NCI-H2029 (cell line): ENCODE measurements at places on chromosomes 16 and 17.

DNA sequence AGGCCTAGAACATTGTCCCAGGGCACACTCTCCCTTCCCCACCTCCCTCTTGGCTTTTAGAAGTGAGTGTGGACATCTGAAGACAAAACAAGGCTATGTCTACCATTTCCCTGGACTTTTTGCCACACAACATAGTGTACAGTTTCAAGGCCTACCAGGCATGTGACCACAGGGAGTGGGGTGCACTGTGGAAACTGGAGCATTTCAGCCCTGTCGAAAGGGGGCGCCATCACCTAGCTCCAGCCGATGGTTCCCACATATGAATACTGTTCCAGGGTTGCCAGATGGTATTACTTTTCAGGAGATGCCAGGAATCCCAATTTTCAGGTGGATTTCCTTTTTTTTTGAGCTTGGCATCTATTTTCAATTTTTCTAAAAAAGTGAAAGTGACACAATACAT is 140.7 kb downstream of the KATNIP start:
- no peak for DNase-seq

GRCh38 chr17:80379348-80379747 is 35.6 kb upstream of the ENDOV start:
- no peak for DNase-seq

GRCh38 chr17:36464765-36465088 is 21.8 kb upstream of the ZNHIT3 start:
- DNase-seq = no peak

- no peak for DNase-seq
Measured at GRCh38 chr17:7173687-7174602, 5.2 kb downstream of the ASGR1 start.

DNA sequence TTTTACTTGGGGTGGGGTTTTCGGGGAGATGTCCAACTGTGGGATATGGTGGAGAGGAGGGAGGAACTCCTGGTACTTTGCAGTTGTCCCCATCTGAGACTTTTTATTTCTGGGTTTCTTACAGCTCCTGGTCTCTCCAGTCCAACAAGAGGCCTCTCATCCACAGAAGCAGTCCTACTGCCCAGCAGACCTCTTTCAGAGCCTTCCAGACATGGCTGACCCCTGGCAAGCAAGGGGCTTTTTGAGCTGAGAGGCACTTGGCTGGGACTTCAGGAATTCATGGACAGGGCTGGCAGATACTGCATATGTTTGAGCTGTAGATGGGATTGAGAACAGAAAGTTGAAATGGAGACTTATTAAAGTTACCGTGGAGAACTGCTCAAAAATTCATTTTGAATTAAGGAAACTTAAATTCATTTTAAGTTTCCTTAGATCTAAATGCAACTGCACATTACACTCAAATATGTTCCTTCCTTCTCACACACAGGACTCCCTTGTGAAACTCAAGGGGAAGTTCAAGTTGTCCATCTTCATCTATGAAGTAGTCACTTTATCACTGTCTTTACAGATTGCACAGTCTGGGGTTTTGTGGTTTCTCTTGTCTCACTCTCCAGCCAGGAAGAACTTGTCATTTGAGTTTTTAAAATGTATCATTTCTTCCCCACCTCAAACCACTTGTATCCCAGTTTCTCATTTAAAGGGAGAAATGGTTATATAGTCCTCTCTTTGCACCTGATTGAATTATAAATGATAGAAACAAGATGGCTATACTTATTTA is 1.1 kb downstream of the LASP1NB start:
- no peak for DNase-seq

DNA sequence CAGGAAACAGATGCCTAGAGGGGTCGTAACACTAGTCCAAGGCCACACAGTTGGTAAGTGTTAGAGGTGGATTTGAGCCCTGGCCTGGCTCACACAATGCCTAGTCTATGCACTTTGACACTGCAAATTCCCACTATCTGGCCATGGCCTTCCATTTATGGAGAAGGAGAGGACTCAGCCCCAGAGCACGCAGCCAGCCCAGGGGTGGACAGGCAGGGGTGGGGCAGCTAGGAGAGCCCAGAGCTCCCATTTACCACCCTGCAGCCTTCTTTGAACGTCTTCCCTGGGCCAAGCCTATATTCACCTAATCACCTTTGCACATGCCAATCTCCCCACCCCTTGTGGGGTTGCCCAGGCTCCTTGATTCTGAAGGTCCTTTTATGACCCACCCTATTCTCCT is 81.2 kb downstream of the DYNLRB2 start:
- DNase-seq = no peak
